ENCODE measurements at places on chromosomes 7 and 10.
A peak's percentile ranks its signal among the peaks of the same experiment; 100 is the strongest.

DNA sequence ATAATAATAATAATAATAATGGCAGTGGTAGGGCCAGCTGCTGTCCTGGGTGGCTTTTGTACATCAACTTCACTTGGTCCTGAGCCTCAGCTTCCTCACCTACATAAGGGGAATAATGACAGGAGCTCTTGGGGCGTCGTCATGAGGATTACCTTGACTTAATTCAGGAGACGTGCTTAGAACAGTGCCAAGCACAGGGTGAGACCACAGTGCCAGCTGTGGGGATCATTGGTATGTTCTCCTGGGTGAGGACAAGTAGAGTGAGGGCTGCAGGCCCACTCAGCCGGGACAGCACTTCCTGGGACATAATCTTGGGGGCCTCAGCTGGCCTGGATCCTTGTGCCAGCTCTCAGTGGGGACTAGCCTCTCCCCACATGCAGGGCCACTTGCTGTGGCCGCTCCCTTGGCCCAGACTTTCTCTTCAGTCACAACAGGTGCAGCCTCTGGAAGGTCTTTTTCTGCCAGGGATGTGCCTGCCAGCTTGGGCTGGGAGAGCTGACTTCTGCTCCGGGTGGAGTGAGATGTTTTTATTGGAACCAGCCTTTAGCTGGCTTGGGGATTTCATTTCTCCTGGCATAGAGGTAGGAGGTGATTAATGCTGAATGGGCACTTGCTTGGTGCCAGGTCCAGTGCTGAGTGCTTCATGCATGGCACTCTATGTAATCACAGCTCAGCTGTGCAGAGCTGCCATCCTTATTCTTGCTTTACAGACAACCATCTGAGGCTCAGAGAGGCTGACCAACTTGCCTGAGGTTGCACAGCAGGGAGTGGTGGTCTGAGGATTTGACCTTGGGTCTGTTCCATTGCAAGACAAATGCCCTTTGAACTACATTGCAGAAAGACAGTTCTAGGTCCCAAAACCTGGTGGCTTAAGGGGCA, 45.3 kb downstream of the TSPAN15 start:
- no peak for DNase-seq

DNA sequence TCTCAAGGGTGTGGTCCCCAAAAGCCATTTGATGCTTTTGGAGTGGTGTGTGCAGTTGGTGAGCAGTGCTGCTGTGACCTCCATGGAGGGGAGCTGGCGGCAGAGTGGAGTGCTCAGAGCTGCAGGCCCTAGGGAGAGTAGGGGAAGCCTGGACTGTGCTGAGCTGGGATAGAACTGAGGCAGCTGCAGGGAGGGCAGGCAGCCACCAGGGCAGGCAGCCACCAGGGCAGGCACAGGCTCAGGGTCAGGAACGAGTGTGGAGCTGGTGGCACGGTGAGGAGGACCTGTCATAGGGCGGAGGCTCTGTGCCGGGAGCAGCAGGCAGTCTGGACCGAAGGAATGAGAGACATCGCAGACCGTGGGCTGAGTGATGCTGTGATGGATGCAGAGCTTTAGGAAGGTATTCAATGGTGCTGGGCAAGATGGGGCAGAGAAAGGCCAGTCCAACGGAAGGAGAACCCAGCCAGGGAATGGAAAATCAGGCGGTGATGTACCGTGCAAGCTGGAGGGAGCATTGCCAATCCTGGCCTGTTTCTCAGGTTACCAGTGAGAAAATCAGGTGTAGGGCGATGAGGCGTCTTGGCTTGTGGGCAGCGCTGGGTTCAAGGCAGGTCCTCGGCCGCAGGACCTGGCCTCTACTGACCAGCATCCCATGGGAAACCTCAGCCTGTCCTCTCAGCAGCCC, 152.6 kb downstream of the CAMK1D start:
- DNase-seq, result no peak

GRCh38 chr7:41384418-41384817, 318.5 kb downstream of the INHBA start:
- no peak for DNase-seq

- DNase-seq, result no peak
Measured at GRCh38 chr10:31242902-31243301, 76.1 kb upstream of the ZEB1 start.

DNA sequence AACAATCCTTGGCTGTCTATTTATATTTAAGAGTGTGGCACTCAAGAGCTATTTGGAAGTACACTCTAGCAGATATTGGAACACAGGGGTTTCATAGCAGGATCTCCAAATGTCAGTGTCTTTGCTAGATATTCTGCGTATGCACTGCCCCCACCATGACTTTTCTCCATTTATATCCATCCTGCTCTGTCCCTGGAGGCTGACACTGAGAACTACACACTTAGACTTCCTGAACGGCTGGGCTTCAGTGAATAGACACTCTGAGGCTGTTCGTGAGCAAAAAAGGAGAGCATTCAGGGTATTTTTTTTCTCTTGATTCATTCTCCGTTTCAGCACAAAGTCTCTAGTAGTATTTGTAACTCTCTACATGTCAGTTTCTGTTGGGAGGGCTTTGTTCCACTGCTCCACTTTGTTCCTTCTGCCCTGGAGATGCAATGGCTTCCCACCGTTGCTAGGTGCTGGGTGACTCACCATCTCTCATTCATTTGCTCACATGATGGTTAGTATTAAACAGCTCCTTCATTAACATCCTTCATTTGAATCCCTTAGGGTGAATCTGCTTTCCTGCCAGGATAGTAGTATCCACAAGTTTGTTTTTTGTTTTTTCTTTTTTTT, 155.9 kb upstream of the SLC13A1 start:
- peak; percentile 61 for DNase-seq

GRCh38 chr10:60575105-60575504, 185.4 kb upstream of the ANK3 start:
- DNase-seq, result no peak

- peak; percentile 52 for DNase-seq
Measured at GRCh38 chr10:91251430-91252056, 31.1 kb downstream of the PCGF5 start.

DNA sequence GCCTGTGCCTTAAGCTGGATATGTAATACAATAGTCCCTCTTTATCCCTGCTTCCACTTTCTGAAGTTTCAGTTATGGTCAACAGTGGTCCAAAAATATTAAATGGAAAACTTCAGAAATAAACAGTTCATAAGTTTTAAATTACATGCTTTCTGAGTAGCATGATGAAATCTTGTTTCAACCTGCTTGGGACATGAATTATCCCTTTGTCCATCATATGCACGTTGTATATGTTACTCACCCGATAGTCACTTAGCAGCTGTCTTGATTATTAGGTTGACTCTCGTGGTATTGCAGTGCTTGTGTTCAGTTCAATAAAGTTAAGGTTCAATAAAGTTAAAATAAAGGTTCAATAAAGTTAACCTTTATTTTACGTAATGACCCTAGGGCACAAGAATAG, 25.5 kb downstream of the C1GALT1 start:
- no peak for DNase-seq

- no peak for DNase-seq
Measured at GRCh38 chr7:143504215-143504936, 26.7 kb downstream of the TAS2R41 start.

Data from NCI-H146 (cell line).